NCI-H2107 (cell line): ENCODE measurements at places on chromosomes 6 and 20.

- no peak for DNase-seq
Measured at GRCh38 chr6:128208851-128209580, 308.2 kb upstream of the THEMIS start.

GRCh38 chr6:160348223-160349019, at the start of gene SLC22A3:
Gene SLC22A3 (plus strand): TSS chr6:160348378. CDS start chr6:160348420, 42 bp downstream.
- no peak for DNase-seq

DNA sequence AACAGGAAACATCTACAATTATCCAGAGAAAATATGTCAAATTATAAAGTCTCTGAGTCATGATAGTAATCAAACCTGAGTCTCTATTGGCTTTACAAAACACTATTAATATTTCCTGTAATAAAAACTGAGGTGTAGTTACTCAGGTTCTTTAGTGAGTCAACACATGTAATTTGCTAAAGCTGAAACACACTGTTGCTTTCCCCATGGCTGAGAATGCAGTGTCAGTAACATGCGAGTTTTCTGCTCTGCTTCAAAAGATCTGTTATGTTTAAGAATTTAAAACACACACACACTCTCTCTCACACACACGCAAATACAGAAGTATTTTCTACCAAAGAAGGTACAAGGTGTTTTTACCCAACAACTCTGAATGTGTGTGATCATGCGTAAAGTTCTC, 38.6 kb downstream of the ATXN1 start:
- no peak for DNase-seq

GRCh38 chr20:17568045-17568788, 1.7 kb upstream of the DSTN start:
- no peak for DNase-seq

DNA sequence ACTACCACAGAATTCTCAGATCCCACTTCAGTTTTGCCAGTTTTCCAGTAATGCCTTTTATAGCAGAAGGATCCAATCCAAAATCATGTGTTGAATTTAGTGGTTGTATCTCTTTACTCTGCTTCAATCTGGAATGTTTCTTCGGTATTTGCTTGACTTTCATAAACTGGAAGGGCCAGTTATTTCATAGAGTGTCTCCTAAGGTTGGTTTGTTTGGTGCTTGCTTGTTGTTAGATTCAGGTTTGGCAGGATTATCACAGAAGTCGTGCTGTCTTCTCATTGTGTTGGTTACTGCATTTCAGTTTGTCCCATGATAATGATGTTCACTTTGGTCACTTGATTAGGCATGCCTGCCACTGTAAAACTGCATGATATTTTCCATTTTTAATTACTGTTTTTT, 45.7 kb downstream of the TMEM200A start:
- DNase-seq = no peak
